ENCODE measurements at places on chromosomes 6 and 20.
A peak's percentile ranks its signal among the peaks of the same experiment; 100 is the strongest.

- DNase-seq = no peak
Observed at GRCh38 chr6:153340568-153340967, 209.5 kb upstream of the RGS17 start.

- peak; percentile 18 for DNase-seq
Observed at GRCh38 chr6:111423960-111424846, 58.8 kb downstream of the REV3L start.

DNA sequence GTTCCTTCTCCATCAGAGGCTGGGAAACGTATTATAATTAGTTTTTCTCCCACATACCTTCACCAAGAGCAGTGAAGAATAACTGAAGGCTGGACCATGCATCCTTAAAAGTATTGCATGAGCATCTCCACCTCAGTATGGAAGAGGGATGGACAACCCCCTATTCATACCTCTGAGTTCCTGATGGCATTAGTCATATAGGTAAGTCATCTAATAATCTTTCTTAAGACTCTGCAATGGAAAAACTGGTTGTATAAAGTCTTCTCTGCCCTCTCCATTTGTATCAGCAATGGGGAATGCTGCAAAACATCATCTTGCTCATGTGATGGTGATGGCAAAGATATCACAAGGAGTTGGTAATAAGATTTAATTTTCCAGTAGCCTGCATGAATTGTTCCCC, 24.5 kb downstream of the PGM3 start:
- no peak for DNase-seq

- DNase-seq = no peak
Observed at GRCh38 chr6:144955392-144955791, 670.3 kb downstream of the UTRN start.

GRCh38 chr6:36126553-36127458, 3.5 kb upstream of the MAPK13 start:
- DNase-seq = no peak

DNA sequence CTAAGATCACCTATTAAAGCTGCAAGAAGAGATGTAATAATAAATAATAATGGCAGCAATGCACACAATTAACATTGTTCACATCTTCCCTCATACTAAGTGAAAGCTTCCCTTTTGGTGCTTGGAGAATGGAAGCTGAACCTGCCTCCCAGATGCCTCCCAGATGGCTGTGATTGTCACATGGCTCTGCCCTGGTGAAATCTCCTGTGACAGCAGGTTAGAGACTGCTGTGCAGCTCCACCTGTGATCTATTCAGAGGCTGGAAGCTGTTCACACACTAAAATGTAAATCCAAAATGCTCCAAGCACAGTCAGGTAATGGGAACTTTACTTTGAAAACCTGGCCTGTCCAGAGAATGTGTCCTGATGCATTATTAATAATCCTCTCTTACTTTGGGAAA, 41.7 kb upstream of the RGS17 start:
- DNase-seq = no peak

GRCh38 chr20:32160341-32160740, 47.2 kb downstream of the PLAGL2 start:
- no peak for DNase-seq

DNA sequence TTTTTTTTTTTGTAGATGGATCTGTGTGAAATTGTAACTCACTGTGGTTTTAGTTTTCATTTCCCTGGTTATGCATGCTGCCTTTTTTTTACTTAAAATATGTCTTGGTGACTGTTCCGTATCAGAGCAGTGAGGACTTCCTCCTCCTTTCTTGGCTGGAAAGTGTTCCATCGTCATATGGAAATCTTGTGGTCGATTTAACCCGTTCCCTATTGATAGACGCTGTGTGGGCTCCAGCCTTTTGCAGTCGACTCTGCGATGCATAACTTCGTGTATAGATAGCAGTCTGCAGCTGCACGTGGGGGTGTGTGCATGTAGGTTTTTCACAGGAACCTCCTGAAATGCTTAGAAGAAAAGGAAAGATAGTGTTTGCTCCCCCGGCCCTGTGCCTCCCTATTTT, 28.1 kb upstream of the PNPLA1 start:
- no peak for DNase-seq

- no peak for DNase-seq
Observed at GRCh38 chr6:43120101-43120763, 44.1 kb downstream of the PTK7 start.

- DNase-seq = no peak
Observed at GRCh38 chr6:139841794-139842215, 467.4 kb upstream of the CITED2 start.

GRCh38 chr6:78594668-78595066, 272.7 kb upstream of the IRAK1BP1 start:
- DNase-seq = no peak

- no peak for DNase-seq
Observed at GRCh38 chr20:48069596-48069995, 284.3 kb upstream of the SULF2 start.

- peak; percentile 66 for DNase-seq
Observed at GRCh38 chr6:113015249-113015648, 668.1 kb downstream of the RFPL4B start.

DNA sequence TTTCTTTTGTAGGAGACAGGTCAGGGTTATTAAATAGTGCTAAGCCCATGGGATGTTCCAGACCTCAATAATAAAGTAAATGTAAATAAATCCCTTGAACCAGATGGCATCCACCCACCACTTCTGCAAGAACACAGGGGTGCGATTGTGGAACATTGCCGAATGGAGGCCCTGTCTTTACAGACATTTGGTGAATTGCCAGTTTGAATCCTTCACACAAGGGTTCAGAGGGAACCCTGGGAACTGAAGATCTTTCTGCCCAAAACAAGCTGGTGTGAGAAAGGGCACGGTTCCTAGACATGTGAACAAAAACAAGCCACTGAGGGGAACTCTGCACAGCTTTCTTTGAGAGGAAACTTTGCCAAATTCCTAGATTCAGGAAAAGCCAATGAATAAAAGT, 30.2 kb upstream of the RNF8 start:
- DNase-seq = no peak

DNA sequence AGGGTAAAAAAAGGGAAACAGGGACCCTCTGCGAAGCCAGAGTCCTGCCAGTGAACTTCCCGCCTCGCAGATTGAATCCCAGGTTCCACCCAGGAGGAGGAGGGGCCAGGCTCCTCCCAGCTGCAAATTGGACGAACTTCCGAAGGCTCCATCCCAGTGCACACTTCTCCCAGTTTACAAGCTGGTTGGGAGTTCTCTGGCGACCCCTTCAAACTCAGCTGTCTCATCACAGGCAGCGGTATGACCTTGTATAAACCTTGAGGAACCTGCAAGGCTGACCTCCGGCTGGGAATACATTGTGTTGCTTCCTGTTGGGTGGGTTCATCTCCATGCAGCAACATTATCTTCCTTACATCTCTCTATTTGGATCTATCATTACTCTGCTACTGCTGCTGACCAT, 962.7 kb downstream of the GRIK2 start:
- DNase-seq = no peak

DNA sequence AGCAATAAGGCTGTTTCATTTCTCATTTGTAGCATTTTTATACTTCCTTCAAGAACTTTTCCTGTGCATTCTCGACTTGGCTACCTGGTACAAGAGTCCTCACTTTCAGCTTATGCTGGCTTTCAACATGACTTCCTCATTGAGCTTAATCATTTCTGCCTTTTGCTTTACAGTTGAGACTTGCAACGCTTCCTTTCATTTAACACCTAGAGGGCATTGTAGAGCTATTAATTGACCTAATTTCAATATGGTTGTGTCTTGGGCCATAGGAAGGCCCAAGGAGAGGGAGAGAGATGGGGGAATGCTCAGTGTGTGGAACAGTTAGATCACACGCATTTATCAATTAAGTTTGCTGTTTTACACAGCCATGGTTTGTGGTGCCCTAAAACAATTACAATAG, 37.2 kb downstream of the SLC22A2 start:
- DNase-seq = no peak

DNA sequence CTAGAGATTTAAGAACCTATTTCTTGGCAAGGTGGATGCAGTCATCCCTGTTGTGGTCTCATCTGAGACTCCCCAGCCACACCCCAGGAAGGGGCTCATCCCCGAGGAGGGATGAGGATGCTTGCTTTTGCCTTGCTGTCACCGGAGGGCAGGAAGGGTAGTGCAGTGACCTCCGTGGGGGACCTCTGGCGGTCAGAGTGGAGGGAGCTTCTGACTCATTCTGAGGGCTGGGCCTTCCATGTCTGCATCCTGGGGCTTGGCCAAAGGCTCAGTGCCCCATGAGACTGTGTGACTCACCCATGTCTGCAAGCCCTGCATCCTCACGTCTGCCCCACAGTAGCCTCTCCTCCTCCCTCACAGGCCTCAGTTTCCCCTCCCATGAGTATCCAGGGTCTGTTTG, 38.7 kb downstream of the UQCC2 start:
- DNase-seq = peak; percentile 93

- no peak for DNase-seq
Observed at GRCh38 chr6:42264162-42264851, 46.6 kb upstream of the MRPS10 start.

- peak; percentile 26 for DNase-seq
Observed at GRCh38 chr6:99905209-99906106, 88.6 kb downstream of the MCHR2 start.

- DNase-seq = peak; percentile 15
Observed at GRCh38 chr6:151357758-151358436, 33.5 kb downstream of the ZBTB2 start.

GRCh38 chr6:166650047-166650446, 23.0 kb upstream of the RPS6KA2 start:
- no peak for DNase-seq

GRCh38 chr20:24149881-24150307, 161.3 kb upstream of the GGTLC1 start:
- DNase-seq = no peak

DNA sequence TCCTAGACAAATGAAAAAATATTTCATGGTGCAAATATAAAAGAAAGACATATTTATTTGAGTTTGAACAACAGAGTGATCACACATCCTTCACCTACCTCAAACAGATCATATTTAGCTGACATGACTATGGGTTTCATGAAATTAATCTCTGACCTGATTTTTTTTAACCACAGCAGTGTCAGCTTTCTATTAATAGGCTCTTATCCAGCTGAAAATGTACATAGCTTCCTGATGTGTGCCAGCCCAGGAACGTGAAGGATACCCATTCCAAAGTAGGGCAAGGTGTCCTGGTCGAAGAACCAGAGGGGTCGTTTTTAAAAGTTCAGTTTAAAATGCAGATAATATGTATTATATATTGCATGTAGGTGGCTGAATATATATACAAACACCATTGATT, 19.8 kb downstream of the TRDN start:
- DNase-seq = no peak

DNA sequence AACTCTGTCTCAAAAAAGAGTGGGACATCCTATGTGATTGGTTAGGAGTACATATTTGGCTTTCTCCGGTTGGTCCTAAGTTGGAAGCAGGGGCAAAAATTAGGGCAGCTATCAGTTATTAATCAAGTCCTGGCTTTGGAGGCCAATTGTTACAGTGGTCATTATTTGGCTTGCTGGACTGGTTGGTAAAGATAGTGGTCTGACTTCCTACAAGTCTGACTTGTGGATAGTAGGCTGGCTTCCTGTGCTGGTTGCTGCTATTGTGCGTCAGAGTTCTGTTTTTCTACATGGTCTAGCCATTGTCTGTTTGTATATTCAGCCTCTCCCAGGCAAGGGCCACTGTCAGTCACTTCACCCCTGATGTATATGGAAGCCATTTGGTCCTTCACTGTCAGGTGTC, 7.0 kb downstream of the ACOT8 start:
- DNase-seq = no peak

GRCh38 chr6:79671600-79672266, 40.6 kb downstream of the SH3BGRL2 start:
- peak; percentile 13 for DNase-seq

- DNase-seq = no peak
Observed at GRCh38 chr6:121247386-121247785, 86.9 kb downstream of the TBC1D32 start.

- no peak for DNase-seq
Observed at GRCh38 chr6:75933387-75933975, 139.0 kb downstream of the IMPG1 start.

GRCh38 chr6:36479256-36479655, 36.5 kb downstream of the KCTD20 start:
- no peak for DNase-seq

DNA sequence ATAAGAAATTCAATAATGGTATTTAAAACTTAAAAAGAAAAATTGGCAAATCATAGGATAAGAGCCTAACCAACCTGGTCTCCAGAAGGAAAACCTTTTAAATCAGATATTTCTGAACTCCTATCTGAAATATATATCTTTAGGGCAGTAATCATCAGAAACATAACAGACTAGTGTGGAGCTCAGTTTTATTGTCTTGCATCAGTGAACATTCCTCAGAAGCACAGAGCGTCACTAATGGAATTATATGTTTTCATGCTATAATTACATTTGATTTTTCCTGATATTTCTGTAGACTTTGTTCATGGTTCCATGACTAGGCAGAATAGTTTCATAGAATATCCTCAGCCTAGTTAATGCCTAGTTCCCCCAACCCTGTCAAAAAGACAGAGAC, 262.2 kb downstream of the EYA4 start:
- DNase-seq = peak; percentile 49

DNA sequence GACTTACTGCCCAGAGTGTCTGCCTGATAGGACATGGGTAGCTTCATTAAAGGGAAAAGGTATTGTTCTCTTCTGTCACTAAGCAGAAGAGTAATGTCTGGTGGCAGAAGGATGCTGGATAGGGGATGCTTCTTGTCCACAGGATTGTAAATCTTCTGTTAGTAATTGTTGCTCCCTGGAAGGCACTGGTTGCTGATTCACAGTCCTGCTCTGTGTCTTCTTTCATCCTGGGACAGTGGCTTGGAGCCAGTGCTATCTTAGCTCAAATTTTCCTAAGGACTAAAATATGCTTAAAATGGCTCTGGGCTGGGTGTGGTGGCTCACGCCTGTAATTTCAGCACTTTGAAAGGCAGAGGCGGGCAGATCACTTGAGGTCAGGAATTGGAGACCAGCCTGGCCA, 48.0 kb downstream of the SYTL3 start:
- no peak for DNase-seq

GRCh38 chr6:128415387-128415786, 105.0 kb downstream of the PTPRK start:
- DNase-seq = no peak

GRCh38 chr6:101397199-101397598, 3.7 kb downstream of the GRIK2 start:
- DNase-seq = no peak
